ENCODE measurements at places on chromosomes 3 and 15.

DNA sequence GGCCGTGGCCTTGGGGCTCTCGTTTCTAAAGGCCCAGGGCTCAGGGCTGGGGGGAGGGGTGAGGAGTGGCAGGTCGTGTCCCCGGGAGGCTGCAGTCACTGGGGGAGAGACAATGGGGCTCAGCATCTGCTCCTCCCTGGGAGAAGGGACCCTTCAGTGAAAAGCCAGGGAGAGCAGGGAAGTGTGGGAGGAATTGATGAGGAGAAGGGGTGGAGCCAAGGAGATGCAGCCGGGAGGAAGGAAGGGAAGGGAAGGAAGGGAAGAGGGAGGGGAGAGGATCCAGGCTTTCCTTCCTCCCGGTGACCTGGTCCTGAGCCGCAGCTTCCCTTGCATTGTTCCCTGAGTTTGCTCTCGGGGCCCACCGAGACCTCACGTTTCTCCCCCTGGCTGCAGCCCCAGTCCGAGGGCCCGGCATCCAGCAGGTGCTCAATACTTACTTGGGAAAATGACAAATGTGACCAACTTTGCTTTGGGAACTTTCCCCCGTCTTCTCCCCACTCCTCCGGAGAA, 1.4 kb upstream of the ZNF710 start:
- peak; percentile 21 for ATAC-seq

DNA sequence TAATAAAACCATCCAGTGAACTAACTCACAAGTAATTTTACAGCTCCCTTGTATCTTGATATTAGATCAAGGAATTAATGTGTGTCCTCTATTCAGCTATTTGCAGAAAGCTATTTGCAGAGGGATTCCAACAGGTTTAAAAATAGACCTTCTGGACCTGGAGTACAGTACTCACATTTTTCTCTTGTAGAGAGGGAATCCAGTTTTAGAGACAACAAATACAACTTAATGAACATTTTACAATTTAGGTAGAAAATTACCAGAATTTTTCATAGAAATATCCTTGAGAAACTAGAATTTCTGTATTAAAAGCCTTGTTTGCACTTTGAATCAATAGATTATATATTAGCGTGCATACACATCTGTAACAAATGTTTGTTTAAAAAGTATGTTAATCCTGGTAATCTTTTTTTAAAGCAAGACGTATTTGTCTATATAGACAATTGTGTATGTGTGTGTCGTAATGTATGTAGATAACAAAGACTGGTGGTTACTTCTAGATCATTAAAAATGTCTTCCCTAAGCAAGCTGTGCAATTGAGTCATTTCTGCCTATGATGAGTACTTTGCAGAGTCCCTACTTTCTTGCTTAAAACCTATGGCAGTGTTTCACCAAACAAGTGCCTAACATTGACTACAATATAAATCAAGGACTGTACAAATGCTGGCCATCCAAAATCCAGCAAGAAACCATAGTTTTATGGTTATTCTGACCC, 57.9 kb downstream of the PPP2R3A start:
- ATAC-seq, result no peak

DNA sequence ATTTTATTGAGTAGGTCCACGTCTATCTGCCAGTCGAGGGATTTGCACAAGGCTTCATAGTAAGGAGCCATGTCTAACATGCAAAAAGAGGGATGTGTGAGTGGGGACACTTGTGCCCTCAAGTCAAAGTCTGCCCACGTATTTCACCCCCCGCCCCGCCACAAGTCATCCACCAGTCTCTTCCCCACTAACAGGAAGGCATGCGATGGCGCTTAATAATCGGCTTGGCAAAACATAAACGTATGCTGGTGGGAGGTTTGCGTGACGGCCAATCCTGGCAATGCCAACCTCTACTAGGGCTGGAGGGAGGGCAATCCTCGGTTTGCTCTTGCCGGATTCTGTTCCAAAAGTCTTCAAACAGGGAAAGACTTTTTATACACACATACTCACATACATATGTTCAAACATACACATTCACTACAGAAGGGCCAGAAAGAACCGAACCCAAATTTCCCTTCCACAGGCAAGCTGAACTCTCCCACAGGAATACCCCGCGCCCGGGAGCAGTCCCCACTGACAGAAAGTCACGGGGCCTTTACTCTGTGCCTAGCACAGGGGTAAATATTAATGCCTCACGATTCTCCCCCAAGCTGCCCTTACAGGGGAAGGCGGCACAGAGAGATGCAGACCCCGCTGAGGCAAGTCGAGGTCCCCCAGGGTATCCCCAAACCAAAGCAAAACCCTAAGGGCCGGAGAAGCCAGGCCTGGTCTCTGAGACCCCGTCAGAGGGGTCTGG, 675 bp downstream of the PSMD6 start:
- no peak for ATAC-seq

- ATAC-seq, result no peak
Observed at GRCh38 chr3:12165909-12166308, 7.2 kb upstream of the TIMP4 start.

DNA sequence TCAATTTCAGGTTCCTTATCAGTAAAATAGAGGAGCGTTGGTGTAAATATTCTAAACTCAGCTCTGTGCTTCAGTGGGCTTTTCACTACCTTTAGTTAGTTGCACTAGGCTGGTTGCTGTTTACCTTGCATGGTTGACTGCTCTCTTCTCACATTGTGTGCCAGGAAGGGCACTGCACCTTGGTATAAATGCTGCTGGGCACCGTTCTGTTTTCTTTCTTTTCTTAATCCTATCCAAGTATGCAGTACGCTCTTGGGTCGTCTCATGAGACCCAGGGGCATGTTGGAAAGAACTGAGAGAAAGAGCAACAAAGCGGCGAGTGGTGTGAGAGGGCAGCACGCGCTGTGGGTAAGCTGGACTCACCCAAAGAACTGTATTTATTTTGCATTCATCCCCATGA, 22.4 kb downstream of the KCNMB2 start:
- ATAC-seq, result peak; percentile 17

DNA sequence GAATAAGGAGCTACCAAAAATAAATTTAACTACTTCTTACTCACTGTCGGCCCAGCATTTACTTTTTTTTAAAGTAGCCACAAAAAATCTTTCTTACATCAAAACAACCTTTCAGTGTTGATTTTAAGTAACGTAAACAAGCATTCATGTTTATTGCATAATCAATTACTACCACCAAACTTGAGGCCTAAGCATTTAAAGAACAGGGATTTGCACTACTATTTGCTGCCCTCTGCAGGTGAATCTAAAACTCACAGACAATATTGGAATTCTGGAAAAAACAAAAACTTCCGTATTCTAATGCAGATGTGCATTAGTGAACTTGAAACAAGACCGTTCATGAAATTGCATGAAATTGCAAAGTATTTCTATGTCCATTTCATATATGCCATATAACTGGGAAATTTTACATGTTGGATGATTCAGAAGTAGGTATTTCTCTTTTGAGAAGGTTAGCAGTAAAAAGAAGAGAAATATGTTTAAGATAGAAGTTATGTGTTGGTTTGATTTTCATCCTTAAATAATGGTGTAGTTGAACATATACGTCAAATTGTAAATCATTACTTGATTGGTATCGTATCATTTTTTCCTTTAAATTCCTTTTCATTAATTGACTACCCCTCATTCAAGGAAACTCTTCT, 55.6 kb downstream of the CGGBP1 start:
- no peak for ATAC-seq

DNA sequence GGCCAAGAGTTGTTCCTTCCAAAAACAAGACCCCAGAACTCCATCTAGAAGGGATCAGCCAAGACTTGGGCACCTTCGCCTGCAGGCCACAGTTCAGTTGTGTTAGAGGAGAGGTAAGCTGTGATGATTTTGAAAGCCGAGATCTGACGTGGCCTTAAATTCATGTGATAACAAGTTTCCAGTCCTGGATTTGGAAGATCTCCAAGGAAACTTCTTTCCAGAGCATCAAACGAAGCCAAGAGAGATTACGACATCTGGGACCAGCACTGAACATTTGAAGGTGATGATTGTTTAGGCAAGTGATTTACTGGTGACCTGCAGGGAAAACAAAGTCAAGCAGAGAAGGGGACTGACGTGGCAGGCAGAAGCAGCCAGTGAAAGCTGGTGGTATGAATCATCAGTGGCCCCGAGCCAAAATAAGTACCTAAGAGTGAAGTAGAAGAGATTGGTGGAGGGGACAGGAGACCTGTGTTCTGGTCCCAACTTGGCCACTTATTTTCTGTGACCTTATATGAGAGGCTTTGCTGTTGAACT, 339.0 kb upstream of the PROK2 start:
- ATAC-seq, result no peak

DNA sequence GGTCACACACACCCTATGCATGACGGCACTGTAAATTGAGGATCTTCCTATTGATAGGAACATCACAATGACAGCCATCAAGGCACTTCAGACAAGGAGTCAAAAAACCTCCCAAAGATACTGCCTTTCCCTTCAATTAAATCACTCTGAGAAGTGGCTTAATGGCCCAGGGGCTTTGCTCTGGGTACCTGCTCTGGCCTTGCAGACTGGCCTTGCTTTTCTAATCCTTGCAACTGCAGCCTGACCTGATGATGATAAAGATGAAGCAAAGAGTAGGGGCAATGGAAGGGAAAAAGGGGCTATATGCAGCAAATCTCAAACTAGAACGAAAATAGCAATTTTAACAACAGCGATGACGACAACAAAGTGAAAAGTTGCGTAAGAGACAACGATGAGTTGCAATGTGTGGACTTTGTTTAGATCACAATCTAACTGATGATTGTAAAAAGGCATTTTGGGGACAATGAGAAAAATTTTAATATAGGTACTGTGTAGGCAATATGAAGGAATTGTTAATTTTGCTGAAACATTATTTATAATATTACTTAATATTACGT, 14.6 kb downstream of the ADAMTS9 start:
- no peak for ATAC-seq

GRCh38 chr15:91032919-91033803, 10.8 kb upstream of the VPS33B start:
- ATAC-seq, result no peak

DNA sequence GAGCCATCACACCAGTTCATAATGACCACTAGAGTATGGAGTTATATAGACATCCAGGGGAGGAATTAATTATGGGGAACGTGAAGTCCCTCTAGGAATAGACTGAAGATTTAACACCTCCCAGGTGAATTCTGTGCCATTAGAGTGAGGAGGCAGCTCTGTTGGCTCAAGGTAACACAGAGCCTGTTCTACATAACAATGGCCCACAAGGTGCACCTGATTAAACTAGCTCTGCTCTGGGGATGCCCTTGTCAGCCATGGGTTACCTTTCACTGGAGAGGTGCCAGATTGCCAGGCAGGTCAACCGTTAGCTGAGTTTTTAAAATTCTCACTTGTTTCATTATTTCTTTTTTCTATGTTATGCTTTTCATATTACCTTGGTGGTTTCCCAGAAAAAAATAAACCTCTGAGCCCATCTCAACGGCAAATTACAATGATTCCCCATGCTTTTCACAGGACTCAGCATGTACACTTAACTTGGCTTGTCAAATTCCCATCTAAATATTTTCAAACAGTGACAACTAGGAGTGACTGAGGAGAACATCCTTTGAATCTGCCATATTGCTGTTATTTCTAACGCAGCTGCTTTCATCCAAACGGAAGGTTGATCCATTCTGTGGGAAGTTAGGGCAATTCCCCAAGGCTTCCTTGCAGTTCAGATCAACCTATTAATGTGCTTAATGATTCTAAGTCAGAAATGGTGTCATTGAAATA, 512.9 kb downstream of the MCTP2 start:
- ATAC-seq, result no peak

DNA sequence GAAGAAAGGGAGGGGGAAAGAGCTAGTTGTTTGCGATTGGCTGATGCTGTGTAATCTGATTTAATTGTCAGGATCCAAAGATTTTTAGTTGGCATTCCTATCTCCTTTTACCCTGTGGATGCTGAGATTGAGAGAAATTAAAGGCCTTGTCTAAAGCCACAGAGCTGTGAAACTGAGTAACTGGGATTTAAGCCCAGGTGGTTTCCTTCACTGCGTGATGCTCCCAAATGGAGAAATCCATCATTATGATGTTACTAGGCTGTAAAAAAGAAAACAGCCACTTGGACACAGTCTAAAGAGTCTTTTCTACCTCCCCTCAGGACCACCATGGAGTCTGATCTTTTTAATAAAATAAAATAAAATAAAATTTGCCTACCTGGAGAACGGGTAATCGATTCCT, 883.0 kb upstream of the NR2F2 start:
- ATAC-seq, result no peak

- no peak for ATAC-seq
Observed at GRCh38 chr3:77655396-77655795, 615.5 kb downstream of the ROBO2 start.

DNA sequence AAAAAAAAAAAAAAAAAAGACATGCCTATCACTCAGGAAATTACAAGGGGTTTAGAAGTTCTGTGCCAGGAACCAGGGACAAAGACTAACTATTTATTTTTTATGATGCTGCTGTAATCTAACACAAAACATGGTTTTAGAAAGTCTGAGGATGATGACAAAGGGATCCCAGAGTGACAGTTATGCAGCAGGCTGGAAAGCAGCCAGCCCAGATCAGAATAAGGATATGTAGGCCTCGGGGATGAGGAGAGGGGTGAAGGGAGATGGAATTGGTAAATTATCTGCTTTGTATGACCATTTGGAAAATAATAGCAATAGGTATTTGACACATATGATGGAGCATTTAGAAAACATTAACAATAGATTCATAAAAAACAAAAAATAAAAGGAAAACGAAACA, 34.1 kb upstream of the NMD3 start:
- no peak for ATAC-seq

DNA sequence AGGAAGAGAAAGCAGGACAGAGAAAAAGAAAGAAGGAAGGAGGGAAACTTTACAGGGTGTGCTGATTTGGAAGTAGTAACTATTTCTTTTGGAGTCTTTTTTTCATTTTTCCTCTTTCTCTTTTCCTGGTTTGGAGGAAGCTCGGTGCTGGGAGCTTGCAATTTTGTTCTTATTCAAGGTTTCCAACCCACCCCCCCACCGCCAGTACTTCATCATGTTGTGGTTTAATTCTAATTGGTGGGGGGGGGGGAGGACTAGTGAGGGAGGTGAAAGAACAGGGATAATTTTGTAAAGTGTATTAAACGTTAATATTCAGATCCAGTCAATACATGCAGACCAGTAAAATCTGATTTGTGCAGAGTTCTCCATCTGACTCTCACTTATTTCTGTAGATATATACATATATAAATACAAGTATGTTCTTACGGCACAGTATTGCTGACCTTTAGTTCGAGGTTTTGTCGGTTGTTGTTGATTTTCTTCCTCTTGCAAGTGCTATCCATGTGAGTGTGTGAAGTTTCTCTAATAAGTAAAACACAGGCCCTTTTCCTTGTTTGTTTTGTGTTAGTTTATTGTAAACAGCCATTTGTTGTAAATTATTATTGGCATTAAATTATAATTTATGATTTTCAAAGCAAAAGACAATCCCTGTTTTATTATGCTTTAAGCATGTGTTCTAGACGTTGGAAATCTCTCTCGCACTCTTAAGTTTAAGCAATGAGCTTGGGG, 9.3 kb downstream of the NR2F2 start:
- ATAC-seq, result no peak

- ATAC-seq, result no peak
Observed at GRCh38 chr3:167908221-167908620, 172.7 kb downstream of the SERPINI1 start.

GRCh38 chr3:48123346-48123745, 64.9 kb downstream of the CDC25A start:
- no peak for ATAC-seq
